CD4-positive, alpha-beta T cell treated with Interferon gamma for 1 hour (primary cell): ENCODE measurements at places on chromosomes 16 and 17.
A peak's percentile ranks its signal among the peaks of the same experiment; 100 is the strongest.

DNA sequence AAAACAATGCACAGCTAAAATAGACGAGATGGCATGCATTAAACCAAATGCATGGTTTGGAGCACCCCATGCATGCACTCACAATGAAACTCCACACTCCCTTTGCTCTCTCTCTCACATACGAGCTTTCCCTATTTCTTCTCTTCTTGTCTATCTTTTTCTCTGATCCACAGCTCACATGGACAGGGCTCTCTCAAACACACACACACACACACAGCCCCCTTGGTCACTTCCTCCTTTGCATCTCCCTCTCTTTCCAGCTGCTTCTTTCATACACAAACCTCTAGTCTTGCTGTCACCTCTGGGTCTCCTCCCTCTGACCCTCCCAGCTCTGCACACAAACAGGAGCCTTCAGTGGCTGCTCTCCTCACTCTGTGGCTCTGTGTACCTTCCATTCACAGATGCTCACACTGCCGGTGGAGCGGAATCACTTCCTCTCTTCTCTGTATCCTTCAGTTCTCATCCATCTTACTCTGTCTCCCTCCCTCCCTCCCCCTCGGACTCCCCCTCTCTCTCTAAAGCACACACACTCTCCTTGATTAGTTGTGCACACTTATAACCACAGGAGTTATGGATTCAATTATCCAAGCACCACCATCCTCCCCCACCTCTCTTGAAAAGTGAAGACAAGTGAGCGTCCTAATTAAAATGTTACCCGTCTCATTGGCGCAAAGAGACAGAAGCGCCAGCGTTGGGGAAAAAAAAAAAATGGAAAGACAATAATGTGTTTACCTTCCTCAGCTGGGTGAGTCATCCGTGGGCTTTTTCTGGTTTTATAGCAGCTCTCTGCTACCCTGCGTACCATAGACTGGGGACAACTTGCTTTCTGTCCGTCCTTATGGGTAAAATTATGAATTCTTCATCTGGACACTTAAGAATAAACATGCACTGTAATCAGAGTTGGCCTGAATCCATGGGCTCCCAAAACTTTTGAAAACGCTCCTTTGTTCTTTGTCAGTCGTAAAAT lies 90.8 kb downstream of the SHISA6 start:
- DNase-seq: no peak

GRCh38 chr17:48250949-48251348 lies 143.4 kb downstream of the SNX11 start:
- no peak for DNase-seq

DNA sequence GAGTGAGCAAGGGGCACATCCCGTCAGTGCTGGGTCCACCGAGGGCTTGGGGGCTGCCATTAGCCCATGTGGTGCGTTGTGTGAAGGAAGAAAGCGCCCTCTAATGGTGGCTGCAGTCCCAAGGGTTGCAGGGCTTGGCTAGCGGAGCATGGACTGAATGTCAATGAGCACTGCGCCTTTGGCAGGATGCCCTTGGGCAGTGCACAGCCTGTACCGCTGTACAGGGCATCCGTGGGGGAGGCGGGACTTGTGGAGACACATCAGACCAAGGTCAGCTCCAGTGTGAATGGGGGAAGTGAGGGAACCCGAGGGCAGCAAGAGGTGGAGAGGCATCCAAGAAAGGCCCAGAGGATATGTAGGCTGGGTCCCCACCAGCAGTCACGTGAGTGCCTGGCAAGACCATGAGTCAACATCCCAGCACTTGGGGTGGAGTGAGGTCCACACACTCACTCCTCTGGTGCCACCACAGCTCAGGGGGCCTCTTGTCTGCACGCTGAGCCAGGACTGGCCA lies 75.5 kb upstream of the MED9 start:
- no peak for DNase-seq

DNA sequence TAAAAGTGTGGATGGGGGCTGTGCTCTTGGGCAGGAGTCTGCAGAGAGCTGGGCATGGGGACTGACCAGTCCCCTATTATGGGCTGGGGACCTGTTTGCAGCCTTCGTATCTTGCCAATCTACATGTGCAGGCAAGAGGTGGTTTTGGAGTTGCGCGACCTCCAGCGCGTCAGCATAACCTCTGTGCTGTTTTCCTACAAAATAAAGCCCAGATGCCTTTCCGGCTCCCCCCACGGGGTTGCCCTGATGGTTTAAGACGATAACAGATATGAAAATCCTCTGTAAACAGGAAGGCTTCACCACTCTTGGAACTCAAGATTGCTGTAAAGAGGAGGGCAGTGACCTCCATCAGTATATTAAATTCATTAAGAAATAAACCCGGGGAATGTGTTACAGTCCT lies 16.5 kb upstream of the SPPL2C start:
- no peak for DNase-seq

DNA sequence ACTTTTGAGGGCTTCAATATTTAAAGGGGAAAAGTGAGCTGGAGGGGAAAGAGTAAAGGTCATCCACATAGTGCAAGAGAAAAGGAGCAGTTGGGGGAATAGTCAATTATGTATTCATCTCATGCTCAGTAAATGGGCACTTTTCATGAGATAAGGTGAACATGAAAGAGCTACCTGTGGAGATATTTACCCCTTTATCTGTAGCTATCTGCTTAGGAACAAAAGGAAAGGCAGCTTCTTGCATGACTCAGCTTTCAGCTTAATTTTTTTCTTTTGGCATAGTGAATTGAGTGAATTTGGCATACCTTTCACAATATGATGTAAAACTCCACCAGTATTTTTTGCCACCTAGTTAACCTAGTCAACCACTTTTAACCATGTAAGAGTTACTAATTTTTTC lies 26.4 kb downstream of the CPD start:
- DNase-seq: no peak

DNA sequence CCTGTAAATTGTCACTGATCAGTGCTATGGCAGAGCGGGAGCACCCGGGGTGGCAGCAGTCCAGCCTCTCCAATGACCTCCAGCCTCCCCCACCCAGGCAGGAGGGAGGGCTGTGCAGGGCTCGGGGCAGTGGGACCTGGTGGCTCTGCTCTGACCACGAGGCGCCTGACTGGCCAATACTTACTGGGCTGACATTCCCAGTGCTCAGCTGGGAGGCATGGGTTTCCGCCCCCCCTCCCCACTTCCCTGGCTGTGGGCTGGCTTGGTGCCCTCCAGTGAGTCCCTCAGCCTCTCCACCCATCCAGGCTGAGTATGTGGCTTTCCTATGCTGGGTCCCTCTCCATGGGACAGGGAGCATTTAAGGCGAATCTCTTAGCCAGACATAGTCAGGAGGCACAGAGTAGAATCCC lies 2.7 kb downstream of the SOCS3 start:
- no peak for DNase-seq

GRCh38 chr17:5793157-5793556 lies 208.8 kb upstream of the NLRP1 start:
- DNase-seq: no peak

DNA sequence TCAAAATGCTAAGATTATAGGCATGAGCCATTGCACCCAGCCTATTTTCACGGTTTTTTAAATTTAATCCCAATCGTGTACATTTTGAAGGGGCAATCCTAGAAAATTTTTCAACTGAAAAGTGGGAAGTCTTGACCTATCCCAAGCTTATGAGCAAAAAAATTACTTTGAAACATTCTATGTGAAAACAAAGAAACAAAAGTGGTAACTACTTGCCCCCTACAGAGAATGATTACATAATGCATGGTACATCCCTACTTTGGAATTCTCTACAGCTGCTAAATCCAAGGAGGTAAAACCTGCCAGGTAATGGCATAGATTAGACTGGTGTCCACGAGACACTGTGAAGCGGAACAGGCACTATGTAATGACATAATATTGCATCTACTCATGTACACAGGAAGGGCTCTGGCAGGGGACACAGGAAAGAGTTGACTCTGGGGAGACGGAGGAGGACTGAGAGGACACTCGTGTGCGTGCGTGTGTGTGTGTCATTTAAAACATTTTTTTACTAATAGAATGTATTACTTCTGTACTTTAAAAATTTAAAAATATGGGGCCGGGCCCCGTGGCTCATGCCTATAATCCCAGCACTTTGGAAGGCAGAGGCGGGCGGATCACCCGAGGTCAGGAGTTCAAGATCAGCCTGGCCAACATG lies 15.7 kb downstream of the ASGR2 start:
- no peak for DNase-seq

DNA sequence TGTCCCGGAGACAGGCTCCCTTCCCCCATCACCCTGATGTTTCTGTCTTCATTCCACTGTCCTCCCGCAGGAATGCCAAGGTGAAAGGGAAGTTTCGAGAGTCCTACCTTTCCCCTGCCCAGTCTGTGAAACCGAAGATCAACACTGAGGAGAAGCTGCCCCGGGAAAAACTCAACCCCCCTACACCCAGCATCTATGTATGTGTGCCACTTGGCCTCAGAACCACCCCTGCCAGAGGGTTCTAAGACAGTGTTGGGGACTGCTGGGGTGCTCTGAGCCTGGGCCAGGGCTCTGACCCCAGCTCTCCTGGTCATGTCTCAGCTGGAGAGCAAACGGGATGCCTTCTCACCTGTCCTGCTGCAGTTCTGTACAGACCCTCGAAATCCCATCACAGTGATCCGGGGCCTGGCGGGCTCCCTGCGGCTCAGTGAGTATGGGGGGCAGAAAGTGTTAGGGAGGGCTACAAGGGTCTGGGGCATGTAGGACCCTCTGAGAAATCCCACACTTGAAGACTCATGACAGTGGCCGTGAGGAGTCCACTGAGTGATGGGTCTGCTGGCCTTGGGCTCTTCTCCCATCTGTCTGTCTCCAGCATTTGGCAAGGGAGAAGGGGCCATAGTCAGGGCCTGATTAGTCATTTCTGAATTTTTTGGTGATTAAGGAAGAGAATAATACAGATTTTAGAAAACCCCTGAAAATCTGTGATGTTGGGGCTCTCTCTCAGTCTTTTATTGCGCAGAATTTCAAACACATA lies 4.9 kb upstream of the TMEM88 start:
- DNase-seq: no peak

- DNase-seq: no peak
These were observed 4.2 kb downstream of the LDAF1 start for GRCh38 chr16:21162661-21163151.

- no peak for DNase-seq
These were observed 96.1 kb upstream of the XYLT1 start for GRCh38 chr16:17566656-17567450.

GRCh38 chr17:30228011-30228410 lies 7.5 kb downstream of the SLC6A4 start:
- no peak for DNase-seq

DNA sequence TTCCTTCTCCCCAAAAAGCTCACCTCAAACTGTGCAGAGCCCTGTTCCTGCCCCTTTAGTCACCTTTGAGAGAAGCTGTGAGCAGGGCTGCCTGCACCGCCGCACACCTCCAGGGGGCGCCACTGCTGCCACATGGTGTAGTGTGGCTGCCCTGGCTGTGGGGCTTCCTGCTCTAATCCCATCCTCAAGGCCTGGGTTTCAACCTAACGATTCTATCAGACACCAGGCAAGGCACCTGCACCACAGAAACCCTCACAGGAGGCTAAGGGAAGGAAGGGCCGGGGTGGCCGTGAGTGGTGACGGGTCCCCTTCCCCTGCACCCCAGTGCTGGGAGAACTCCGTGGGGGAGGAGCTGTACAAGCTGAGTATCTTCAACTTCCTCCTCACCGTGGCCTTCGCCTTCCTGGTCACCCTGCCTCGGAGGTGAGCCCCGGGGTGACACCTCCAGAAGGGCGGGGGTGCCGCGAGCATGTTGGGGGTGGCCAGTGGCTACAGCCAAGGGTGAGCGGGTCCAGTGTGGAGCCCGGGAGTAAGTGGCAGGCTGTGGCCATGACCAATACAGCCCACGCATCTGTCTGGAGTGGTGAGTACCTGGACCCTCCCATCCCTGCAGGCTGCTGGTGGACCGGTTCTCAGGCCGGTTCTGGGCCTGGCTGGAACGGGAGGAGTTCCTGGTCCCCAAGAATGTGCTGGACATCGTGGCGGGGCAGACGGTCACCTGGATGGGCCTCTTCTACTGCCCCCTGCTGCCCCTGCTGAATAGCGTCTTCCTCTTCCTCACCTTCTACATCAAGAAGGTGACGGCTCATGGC lies 7.0 kb downstream of the TMC8 start:
- DNase-seq: peak; percentile 41

DNA sequence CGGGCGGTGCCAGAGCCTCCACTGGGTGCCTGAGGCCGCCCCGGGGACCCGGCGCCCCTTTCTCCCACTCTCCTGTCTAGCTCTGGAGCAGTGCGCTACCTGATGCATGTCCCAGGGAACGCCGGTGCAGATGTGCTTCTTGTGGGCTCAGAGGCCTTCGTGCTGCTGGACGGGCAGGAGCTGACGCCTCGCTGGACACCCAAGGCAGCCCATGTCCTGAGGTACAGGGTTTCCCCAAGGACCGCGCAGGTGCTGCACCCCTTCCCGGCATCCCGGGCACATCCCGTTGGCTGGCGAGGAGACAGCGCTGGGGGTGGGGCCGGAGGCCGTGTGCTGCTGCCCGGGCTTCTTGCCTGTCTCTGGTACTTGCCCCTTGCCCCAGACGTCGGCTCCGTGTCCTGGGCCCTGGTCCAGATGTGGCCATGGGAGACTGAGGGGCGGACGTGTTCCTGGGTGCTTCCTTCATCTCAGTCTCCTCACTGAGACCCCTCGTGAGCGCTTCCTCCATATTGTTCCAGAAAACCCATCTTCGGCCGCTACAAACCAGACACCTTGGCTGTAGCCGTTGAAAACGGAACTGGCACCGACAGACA lies 12.5 kb downstream of the RGS11 start:
- DNase-seq: no peak

DNA sequence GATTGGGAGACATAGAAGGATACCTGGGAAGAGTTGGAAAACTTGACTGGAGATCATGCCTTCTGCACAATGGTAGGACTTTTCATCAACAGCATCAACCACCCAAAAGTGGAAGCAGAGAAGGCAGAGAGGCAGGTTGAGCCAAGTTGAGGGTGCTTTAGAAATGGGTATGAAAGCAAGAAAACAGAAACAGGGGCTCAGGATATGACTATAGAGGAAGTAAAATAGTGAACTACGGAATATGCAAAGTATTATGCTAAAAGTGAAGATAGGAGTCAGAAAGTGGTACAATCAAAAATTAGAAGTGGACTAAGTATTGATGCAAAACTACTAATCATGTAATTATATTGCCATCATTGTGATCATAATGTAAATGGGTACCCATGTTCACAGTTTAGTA lies 16.1 kb upstream of the ARHGAP44 start:
- no peak for DNase-seq

DNA sequence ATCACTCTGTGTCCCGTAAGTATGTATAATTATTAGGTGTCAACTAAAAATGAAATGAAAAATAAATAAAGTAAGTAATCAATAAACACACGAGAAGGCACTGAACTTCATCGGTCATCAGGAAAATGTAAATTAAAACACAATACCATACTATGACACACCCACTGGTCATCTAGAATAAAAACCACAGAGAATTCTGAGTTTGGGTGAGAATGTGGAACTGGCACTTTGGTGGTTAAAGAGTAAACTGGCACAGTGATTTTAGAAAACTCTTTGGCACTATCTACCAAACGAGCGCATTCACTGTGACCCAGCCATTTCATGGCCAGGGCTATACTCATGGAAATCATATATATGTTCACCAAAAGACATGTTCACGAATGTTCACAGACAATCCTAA lies 98.2 kb downstream of the HS3ST3A1 start:
- DNase-seq: no peak

GRCh38 chr16:52914428-52914827 lies 138.3 kb downstream of the CHD9NB start:
- no peak for DNase-seq
